ENCODE measurements at places on chromosomes 7 and 10.

DNA sequence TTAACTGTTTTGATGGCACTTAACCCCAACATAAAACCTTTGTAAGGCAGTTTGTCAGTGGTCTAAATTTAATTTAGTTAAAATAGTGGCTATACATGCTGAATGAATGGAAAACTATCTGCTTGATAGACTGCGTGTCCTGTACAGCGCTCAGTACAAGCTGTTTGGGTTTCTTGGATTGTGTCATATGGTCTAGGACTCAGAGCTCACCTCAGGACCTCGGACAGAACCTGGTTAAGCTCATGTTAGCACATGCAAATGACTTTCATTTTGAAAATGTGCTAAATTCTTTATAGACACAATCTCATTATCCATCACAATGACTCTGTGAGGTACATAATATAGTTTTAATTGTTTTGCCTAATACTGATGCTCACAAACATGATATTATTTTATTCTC is 55.7 kb upstream of the RELN start:
- no peak for DNase-seq

GRCh38 chr10:92407305-92408016 is 116.5 kb downstream of the MARCHF5 start:
- no peak for DNase-seq

DNA sequence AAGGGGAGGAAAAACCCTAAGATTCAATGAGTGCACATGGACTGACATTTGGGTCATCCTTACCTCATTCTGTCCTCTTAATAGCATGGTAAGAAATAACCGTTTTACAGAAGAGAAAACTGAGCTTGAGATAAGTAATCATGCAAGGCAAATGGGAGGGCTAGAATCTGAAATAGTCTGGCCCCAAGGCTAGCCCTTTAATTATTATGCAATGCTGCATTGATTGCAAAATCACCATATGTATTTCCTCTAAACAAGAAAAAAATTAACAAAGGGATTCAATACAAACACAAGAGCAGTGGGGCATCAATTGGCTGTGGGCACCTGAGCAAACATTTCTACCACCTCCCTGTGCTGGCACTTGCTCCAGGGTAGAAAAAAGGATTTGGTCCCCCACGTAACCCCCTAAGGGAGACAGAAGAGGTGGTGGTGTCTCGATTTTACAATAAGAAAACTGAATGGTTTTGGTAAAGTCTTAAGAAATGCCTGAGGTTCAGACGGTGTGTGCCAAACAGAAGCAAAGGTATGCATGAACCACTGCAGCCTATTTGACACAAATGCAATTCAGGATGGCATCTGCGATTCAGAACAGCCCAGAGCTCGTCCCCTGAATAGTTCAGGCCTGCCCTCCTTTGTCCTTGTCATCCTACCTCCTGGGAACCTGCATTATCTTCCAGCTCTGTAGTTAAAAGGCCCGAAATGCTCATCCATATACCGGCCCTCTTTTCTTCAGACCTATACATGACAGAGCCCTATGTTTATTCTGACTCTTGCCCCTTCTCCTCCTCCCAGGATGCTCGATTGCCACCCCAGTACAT is 23.6 kb downstream of the PIP4K2A start:
- no peak for DNase-seq

- DNase-seq, result no peak
These were observed 423.2 kb downstream of the CNTNAP2 start for GRCh38 chr7:146539836-146540235.

DNA sequence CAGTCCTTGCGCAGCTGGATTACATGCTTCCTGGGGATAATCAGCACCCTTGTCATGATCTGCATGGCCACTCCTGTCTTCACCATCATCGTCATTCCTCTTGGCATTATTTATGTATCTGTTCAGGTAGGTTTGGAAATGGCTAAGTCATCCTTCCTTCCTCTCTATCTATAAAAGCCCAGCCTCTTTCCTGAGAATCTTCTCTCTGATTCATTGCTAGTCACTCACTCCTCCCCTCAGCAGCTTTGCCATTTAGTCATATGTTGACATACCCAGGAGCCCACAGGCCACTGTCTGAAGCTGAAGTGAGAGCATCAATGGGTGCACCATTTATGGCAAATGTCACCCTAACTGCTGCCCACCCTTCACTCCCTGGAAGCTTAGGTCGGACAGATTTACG is 52.0 kb downstream of the ABCC2 start:
- no peak for DNase-seq

DNA sequence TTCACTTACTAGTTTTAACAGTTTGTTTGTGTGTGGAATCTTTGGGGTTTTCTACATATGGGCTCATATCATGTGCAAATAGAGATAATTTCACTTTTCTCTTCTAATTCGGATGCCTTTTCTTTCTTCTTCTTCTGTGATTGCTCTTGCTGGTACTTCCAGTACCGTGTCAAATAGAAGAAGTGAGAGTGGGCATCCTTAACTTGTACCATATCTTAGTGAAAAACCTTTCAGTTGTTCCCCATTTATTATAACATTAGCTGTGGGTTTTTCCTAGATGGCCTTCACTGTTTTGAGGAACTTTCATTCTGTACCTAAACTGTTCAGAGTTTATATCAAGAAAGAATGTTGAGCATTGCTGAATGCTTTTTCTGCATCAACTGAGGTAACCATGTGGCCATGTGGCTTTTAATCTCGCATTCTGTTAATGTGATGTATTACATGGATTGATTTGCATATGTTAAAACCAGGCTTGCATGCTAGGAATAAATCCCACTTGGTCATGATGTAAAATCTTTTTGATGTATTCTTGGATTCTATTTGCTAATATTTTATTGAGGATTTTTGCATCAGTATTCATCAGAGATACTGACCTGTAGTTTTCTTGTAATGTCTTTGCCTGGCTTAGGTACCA is 78.7 kb downstream of the FAM107B start:
- DNase-seq, result no peak

DNA sequence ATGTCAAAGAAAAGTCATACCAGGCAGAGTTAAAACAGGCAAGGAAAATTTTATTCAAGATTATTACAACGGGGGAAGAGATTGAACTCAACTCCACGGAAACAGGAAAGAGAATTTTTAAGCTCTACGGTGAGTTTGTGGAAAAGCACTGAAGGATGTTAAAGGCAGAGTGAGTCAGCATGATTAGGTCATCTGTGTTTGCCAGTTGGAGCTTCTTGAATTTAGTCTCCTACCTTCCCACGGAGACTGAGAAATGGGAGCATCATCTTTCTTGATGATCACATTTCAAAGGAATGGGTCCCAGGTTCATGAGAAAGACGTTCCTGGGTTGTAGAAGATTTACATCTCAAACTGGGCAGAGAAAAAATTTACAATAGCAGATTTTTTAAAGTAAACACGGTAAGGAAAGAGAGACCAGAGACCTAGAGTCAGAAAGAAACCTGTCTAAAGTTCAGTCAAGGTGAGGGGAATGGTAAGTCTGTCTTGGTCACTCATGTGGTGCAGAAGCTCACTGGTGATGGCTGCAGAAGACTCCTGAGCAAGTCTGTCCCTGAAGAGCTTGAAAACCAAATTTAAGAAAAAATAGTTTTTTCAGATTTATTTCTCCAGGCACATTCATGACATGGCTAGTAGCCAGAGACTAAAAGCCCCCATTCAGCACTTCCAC is 516.9 kb upstream of the LRRN3 start:
- DNase-seq, result no peak

DNA sequence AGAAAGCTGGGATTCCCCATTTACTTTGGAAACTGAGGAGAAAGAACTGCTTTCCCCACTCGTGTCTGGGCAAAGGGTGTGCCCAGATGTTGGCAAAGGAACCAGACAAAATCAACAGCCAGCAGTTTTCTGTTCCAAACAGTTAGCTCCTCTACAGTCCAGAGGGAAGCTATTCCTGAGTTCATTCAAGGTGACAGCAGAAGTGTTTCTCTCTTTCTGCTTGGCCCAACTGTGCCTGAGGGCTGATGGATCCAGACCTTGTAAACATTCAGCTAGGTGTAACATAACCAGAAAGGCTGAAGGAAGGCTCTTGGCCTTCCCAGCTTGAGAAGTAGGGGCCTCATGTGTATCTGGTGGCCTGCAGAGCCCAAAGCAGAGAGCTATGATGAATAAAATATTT is 7.0 kb upstream of the ALDH18A1 start:
- DNase-seq, result no peak

- no peak for DNase-seq
These were observed 755.1 kb upstream of the COBL start for GRCh38 chr7:52071744-52072143.

GRCh38 chr7:101634196-101634717 is 5.2 kb upstream of the MYL10 start:
- no peak for DNase-seq

DNA sequence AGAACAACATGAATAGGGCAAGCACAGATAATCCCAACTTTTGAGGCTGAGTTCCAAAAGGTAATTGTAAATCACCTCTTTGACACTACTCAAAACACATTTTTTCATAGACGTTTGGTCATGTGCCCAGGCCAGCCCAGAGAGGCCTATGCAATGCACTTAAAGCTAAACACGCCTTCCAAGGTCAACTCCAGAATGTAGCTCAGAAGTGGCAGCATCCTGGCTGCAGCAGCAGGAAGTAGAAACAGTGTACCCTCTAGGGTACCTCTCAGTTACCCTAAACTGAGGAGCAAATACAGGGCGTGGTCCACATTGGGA is 58.7 kb downstream of the OSBPL3 start:
- DNase-seq, result no peak

DNA sequence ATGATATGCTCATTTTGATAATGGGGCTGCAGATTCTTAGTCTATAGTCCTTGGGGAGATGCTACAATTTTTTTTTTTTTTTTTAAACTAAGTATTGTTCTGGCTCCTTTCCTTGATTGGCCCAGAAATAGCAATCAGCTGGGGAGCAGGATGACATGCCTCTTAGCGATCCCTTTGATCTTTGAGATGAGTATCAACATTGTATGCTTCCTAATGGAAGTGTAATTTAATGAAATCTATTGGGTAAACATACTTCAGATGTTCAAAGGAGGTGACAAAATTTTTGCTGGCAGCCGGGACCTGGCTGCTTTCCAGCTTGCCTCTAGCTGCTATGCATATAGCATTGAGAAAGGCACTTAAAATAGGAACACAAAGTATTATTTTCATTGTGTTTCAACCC is 43.5 kb downstream of the VTI1A start:
- DNase-seq, result no peak

- DNase-seq, result no peak
These were observed 37.5 kb downstream of the PRLHR start for GRCh38 chr10:118557946-118558345.

DNA sequence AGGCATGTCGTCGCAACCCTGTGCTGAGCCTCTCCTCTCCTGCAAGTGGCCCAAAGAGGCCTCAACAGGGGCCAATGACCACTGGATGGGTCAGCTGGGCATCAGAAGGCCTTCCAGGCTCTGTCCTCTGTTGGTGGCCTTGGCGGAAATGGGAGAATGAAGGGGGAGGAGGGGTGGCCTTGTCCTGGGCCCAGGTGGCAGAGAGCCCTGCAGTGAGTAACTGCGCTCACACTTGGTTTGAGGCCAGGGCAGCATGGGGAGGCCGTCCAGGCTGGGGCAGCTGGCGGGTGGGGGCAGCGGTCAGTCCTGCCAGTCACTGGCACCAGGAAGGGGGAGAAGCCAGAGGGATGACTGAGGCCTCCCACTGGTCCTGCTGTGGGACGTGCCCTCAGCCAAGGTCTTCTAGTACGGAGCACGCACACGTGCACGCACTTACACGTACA is 59.8 kb downstream of the LHPP start:
- no peak for DNase-seq

- peak; percentile 23 for DNase-seq
These were observed 249.3 kb upstream of the GRB10 start for GRCh38 chr7:51031791-51032515.

DNA sequence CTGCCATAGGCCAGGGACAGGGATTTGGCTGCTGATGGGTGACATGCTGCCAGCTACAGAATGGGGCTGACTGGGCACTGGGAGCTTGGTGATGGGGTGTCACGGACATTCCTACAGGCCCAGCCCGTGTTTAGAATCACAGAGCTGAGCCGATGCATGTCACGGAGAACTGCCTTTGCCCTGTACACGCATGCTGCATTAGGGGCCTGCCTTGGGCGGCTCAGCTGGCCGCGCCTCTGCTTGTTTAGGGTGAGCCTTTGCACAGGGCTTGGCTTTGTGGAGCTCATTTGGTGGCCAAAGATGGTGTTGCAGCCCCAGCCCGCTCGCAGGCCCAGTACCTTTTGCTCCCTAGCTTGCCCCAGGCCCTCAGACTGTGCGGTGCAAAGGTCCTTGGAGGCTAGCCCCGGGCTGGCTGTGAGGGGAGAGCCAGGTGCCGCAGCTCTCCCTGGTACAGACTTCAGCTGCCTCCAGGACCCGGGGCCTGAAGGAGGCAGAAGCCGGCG is 108.4 kb upstream of the BTBD16 start:
- no peak for DNase-seq

DNA sequence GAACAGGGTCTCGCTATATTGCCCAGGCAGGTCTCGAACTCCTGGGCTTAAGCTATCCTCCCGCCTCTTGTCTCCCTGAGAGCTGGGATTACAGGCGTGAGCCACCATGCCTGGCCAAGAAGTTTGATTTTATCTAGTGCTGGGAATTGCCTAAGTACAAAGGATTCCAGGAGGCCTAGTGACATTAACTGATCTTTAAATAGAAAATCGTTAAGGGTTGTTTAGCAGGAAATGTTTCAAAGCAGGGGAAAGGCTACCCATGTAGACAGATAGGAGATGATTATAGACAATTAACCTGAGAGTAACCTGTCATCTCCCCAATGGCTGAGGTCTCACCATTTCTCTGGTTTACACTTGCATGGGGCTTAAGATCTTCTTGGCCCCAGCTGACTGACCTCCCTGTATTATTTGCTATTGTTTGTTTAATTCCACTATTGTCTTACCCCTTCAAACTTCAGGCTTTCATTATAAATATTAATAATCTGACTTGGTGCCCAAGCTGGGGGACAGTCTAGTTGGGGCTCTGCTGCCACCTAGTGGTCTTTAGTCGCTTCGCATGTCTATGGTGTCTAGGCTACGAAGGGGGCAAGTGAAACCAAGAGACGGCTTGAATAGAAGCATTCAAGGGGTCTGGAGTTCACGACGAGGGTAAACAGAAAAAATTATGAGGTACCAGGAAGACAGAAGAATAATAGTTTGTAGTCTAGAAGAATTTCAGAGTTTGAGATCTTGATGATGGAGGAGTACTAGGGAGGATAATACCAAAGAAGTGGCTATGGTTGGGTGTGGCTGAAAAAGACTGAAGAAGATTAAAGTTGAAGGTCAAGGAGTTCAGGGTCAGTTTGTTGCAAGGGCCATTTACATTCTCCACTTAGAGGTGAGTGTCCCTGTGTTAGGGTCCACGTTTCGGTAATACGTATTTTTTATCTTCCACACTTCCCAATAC is 40.4 kb upstream of the BPGM start:
- DNase-seq, result peak; percentile 82

DNA sequence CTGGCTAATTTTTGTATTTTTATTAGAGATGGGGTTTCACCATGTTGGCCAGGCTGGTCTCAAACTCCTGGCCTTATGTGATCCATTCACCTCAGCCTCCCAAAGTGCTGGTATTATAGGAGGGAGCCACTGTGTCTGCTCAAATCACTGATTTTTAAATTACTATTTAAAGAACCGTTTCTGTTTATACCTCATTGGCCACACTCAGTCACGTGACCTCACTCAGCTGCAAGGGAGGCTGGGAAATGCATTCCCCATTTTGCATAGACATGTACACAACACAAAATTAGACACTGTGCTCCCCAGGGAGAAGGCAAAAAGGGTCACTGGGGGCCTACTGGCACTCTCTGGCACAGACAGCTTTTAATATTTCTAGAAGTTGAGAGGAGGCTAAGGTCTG is 13.6 kb upstream of the CALU start:
- DNase-seq, result no peak
